ENCODE measurements at places on chromosomes 13 and 19.
A peak's percentile ranks its signal among the peaks of the same experiment; 100 is the strongest.

GRCh38 chr13:21372530-21372929, 86.6 kb downstream of the ZDHHC20 start:
- no peak for DNase-seq

- no peak for DNase-seq
These were observed 221.6 kb downstream of the NBEA start for GRCh38 chr13:35163674-35164073.

DNA sequence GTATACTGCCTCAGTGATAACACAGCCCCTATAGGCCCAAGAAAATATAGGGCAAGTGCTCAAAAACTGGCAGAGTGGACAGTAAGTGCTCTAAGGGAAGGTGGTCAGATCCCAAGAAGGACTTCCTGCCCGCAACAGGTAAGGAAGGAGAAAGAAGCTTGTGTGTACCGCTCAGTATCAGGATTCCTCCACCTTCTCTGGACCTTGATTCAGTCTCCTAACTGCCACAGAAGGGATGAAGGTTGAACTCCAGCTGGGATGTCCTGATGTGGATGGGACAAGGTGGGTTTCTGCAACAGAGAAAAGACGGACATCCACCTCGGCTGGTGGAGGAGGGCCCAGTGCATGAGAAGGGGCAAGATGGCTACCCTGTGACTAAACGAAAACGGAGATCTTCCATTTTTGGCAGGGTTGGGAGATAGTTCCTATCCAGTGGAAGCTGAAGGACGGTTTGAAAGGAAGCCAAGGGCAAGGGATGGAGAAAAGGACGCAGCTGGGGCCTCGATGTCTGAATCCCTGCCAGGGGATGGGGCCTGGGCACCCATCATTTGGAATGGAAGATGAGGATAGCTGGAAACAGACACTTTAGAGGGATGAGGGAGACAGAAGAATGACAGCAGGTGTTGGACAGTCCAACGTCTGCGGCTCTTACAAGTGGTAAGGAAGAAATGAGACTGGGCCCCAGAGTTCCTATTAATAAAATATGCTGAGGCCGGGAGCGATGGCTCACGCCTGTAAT, 1.3 kb upstream of the ATF5 start:
- DNase-seq: no peak

- DNase-seq: no peak
These were observed 6.9 kb downstream of the SUGP2 start for GRCh38 chr19:19026299-19026971.

DNA sequence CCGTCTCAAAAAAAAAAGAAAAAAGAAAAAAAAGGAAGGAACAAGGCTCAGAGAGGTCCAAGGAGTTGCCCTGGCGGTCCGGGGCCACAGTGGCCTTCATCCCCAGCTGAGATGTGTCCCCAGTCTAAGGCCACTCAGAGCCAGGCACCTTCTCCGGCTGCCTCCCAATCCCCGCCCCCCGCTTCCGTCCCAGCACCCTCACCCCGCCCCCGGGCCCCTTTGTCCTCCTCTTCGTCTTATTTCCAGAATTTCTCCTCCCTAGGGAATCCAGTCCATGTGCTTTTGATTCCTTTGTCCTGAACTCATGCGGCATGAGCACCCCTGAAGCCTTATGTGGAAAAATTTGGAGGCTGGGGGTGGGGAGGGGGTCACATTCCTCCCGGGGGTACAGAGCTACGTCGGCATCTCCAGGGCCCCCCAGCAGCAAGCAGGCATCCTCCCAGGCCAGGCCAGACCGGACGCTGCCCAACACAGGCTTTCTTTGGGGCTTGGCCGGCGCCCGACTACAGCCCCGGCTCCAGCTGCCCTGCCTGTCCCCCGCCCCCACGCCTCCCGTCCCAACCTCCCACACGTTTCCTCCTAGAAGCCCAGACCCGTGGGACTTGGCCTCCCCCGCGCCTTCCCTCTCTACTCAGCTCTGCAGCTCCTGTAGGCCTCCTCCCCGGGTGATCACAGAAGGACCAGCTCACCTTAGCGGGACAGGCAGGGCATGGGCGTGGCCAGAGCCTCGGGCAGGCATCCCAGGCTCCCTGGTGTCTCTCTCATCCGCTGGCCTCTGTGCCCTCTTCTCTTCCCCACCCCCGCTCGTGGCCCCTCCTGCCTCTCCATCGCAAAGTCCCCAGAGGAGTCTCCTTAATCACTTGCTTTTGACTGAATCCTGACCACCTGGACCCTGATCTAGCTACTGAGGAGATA, 17.8 kb upstream of the ADGRE5 start:
- DNase-seq: no peak

- DNase-seq: peak; percentile 15
These were observed 9.0 kb downstream of the FPR3 start for GRCh38 chr19:51803967-51804366.

DNA sequence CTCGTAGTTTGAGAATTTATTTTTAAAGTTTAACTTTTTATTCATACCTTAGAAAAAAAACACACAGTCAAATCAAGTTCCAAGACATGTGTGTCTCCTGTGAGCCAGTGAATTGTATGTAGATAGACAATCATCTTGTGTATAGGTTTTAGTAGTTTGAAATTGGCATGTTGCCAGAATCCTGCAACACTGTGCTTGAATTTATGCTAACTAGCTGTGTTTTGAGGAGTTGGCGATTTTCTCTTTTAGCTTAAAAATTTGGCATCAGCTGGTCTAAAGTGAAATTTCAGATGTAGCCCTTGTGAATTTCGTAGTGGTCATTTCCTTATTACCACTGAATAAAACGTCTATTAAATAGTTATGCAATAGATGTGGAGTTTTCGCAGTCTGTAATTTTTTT, 213.2 kb downstream of the ATP8A2 start:
- DNase-seq: no peak
